ENCODE measurements at places on chromosomes 4 and X.

GRCh38 chrX:29858714-29859113, 356.6 kb upstream of the MAGEB2 start:
- DNase-seq = no peak

DNA sequence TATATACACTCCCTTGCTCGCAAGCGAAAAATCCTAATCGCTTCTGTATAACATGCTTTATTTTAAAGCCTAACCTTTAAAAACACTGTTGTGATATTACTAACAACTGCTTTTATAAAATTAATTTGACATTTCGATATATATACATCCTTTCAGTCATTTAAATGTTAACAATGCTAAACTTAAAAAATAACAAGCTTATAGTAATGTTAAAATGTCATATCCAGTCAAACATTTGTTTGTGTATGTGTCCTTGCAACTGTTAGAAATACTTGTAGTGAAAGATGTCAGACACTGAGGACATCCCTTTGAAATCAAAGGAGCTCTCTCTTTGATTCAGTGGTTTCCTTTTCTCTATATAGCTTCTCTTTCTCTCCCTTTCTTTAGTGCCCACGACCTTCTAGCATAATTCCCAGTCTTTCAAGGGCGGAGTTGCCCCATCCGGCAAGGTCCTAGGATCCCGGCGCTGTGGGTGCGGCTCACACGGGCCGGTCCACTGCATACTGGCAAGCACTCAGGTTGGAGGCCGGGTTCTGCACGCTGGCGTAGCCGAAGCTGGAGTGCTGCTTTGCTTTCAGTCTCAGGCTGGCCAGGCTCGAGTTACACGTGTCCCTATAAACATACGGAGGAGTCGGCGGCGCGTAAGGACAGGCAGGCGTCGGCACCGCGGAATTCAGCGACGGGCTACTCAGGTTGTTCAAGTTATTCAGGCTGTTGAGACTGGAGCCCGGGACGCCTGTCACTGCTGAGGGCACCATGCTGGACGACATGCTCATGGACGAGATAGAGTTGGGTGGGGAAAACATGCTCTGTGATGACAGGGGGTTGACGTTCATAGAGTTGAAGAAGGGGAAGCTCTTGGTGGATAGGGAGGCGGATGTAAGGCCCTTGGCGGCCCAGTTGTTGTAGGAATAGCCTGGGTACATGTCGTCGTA, 5.0 kb downstream of the PITX2 start:
- no peak for DNase-seq

GRCh38 chrX:119647552-119648420, 41.6 kb upstream of the NKRF start:
- DNase-seq = no peak

DNA sequence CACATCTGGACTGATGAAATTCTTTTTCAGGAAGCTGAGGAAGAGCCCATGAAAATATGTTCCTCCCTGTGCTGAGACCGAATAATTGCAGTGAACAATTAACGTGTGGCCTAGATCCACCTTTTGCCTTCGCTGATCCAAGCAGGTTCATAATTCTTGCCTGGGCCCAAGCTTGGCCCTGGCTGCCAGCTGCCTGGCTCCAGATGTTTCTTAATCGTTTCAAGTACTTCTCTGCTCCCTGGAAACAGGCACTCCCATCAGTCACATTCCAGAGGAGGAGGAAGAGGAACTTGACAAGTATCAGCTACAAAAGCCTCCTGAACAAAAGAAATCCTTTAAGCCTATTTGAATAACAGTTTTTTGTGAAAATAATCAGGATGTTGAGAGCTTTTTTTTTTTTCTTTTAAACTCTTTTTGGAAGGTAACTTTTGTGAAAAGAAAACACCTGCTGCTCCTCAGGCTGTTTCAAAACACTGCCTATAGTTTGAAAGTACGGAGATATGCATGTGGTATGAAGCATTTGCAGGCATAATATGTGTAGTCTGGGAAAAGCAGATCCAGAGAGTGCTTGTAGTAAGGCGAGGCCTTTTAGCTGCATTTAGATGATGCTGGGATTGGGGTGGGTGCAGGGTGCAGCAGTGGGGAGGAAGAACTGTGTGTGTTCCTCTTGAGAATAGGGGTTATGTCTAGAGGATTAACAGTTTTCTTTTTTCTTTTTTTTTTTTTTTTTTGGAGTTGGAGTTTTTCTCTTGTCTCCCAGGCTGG, 154.4 kb downstream of the PTTG2 start:
- DNase-seq = no peak

- no peak for DNase-seq
These were observed 92.0 kb downstream of the IRF2 start for GRCh38 chr4:184382189-184382846.

DNA sequence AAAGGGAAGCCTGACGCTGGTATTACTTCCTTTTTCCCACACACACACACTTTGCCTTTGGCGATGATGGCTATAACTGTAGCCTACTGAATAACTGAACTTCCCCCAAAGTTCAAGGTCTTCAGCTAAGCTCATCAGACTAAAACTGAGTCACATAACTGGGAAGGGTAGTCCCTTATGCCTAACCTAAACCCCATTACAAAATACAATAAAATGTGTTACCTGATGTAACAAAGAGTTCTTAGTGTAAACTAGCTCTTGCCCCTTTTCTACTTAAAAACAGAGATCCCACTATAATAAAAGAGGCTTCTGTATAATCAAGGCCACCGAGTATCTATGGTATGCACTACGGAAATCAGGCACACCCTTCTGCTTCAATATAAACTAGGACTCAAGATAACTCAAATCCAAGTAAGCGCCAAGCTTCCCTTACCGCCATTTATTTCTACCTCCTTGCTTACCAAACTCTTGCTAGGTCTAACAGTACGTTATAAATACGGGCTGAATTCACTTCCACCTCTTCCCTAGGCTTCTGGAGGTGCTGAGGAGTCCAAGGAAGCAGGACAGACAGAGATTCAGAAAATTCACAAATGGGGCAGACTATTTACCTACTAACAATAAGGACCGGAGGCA, 2.4 kb downstream of the OTUD4 start:
- DNase-seq = no peak

DNA sequence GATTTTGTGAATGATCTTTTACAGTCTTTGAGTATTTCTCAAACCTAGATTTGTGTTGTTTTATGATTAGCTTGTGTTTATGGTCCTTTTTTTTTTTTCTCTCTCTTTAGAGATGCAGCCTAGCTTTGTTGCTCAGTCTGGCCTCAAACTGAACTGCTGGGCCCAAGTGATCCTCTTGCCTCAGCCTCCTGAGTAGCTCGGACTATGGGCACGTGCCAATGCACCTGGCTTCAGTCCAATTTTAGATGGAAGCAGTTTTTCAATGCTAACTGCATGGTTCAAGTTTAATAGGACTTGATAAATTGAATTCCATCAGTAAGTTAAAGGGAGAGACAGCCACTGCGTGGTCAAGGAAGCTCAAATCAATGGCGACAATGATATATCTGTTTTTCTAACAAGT, 3.8 kb upstream of the FGG start:
- DNase-seq = no peak

DNA sequence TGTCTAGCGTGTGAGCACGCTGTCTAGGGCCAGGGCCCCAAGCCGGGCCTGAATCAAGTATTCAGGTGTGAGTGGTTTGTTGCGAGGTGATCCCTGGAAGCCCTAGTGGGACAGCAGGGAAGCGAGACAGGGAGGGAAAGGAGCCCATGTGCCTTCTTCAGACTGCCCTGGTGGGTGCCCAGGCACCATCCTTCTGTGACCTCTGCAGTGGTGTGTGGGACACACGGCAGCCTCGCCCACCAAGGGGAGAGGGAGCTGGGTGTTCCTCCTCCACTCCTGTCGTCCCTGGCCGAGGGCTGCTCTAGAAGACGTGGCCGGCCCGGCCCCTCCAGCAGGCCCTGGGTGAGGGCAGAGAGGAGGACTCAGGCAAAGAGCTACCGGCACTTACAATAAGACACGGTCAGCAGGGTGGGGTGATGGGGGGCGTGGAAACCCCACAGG, 47.4 kb downstream of the HTRA3 start:
- peak; percentile 62 for DNase-seq

- DNase-seq = no peak
These were observed 89.2 kb upstream of the EFHC2 start for GRCh38 chrX:44432641-44433040.

GRCh38 chrX:76971393-76972376, 475.5 kb upstream of the FGF16 start:
- no peak for DNase-seq

DNA sequence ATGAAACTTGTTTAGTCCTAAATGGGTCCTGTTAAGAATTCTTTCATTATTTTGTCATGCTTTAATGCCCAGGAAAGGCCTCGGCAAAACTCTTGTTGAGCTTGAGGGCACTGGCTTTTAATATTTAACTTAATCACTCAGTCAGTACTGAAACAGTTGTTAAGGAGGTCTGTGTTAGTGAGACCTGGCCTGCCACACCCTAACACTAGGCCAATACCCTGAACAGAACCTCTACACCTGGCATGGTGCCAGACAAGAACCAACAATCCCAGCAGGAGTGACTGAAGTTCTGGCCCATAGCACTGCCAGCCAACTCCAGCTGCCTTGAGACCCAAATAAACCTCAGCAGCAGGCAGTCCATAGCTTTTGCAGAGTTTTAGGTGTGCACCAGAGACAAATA, 85.7 kb upstream of the ITM2A start:
- no peak for DNase-seq

- no peak for DNase-seq
These were observed 218.3 kb downstream of the PTTG2 start for GRCh38 chr4:38178392-38178995.

DNA sequence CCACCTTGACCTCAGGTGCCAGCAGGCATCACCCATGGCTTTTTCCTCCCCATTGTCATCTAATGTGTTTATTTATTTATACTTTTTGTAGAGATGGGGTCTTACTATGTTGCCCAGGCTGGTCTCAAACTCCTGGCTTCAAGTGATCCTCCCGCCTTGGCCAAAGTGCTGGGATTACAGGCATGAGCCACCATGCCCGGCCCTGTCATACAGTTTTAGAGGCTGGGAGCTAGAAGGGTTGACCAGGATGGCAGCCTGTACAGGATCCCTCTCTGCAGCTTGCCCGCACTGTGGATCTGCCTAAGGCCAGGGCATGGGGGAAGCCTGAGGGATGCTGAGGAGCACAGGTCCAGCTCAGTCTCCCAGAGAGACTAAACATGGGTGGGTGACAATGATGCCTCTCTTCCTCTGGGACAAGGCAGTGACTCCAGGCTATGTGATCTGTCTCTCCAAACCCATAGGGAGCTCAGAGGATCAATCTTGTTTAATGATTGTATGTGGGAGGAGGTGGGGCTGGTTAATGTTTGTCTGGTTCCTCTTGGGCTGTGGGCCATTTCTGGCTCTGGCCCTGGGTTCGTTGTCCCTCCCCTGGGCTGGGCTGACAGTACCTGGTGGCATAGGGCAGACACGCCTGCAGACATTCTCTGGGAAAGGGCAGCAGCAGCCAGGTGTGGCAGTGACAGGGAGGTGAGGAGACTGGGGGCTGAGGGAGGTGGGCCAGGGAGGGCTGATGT, 8.3 kb upstream of the GJB1 start:
- no peak for DNase-seq

- DNase-seq = no peak
These were observed 29.2 kb downstream of the LIMCH1 start for GRCh38 chr4:41567186-41567585.

DNA sequence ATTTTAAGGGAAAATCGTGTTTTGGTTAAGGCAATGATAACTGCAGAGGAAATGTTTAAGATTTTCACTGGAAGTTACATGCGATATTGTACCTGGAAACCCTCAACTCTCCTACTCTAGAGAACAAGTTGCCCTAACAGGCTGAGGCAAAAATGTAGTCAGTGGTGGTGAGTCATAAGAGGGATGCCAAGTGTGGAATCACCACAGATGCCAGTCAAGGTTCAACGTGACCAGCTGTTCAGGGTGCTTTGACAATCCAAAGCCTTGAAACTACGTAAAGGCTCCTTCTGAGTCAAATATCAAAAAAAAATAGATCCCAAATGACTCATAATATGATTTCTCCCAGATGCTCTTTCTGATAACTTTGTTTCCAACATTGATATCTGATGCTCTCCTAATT, 77.9 kb upstream of the AFF2 start:
- DNase-seq = no peak

DNA sequence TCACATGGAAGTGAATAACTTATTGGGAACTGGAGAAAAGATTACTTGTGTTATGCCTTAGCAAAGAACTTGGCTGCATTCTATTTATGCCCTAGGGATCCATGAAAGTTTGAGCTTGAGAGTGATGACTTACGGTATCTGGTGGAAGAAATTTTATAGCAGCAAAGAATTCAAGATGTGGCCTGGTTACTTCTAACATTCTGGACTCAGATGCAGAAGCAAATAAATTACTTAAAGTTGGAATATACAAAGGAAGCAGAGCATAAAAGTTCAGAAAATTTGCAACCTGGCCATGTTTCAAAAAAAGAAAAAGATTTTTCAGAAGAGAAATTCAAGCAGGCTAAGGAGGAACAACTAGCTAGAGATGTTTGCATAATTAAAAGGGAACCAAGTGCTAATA, 252.3 kb upstream of the WDFY3 start:
- no peak for DNase-seq

GRCh38 chrX:10570601-10571000, 49.8 kb downstream of the MID1 start:
- no peak for DNase-seq

DNA sequence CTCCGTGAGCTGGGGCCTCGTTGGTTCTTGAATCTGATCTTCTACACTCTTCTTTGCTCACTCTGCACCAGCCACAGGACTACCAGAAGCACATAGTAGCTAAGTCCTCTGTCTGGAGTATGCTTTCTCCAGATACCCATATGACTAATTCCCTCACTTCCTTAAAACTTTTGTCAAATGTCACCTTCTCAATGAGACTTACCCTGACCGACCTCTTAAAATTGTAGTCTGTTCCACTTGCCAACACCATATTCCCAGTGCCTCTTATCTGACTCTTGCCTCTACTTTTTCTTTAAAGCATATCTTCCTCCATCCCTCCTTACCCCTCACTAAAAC, 10.0 kb downstream of the PARM1 start:
- no peak for DNase-seq

DNA sequence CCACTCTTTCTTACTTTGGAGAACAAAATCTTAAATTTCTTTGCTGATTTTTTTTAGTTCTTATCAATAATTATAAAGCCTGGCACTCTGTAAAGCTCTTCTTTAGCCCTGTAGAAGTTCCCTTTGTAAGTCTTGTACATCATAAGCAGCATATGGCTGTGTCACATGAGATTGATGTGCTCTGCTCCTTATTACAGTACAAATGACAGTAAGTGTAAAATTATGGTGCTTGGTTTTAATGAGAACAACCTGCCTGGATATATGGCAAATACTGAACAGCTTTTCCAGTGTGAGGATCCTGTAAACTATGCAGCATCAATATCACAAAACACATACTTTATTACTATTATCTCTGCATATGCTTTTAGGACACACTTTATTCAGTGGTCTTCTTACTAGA, 145.9 kb upstream of the GNPDA2 start:
- no peak for DNase-seq

DNA sequence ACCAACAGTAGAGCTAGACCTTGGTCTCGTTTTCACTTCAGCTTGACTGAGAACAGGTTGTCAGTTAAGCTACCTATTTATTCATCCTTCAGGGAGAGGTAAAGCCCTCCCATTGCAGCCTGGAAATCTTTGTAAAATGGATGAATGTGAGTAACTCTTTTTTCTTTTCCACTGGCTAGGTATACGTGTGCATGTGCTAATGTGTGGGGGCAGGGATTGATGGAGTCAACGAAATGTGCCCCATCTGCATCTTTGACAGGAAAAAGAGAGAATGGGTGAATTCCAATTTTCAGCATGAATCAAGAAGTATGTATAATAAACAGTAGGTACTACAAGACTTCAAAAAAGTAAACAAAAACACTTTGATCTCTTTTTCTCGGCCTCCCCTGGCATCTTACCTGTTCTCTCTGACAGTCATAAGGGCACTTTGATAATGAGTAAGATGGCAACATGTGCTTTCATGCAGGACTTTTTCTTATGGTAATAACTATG, at the start of gene IL21:
Gene IL21, minus strand, starts transcription at position 51 of the 492 bp plus-strand sequence. CDS start 55 bp downstream, outside the sequence.
- no peak for DNase-seq
